ENCODE measurements at places on chromosomes 13 and 19. TPM values are rescaled to one million over a fixed set of nuclear protein-coding genes. Genes with fewer than 3 reads are reported as not detected.

The CAPNS1 gene
- 211 TPM for total RNA-seq

The ELSPBP1 gene
- total RNA-seq, result not detected

DNA sequence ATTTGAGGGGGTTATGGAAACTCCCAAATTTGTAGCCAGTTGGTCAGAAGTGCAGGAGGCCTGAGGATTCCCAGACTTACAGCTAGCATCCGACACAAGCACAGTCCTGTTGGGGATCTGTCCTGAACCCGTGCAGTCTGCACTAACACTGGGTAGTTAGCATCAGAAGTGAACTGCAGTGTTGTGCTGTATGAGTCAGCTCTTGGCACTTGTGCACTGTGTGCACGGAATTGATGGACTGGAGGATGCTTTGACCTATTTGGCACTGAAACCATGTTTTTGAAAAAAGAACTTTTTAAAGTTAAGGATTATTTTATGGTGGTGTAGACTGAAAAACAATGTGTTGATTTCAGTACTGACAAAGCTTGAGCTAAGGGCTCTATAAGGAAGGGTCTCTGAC, 279.0 kb downstream of the NHLRC3 start:
- no peak for DNase-seq

GRCh38 chr13:53068585-53069520, 40.2 kb downstream of the OLFM4 start:
- no peak for DNase-seq

GRCh38 chr13:20185366-20186056, 7.2 kb downstream of the GJB2 start:
- DNase-seq, result no peak

DNA sequence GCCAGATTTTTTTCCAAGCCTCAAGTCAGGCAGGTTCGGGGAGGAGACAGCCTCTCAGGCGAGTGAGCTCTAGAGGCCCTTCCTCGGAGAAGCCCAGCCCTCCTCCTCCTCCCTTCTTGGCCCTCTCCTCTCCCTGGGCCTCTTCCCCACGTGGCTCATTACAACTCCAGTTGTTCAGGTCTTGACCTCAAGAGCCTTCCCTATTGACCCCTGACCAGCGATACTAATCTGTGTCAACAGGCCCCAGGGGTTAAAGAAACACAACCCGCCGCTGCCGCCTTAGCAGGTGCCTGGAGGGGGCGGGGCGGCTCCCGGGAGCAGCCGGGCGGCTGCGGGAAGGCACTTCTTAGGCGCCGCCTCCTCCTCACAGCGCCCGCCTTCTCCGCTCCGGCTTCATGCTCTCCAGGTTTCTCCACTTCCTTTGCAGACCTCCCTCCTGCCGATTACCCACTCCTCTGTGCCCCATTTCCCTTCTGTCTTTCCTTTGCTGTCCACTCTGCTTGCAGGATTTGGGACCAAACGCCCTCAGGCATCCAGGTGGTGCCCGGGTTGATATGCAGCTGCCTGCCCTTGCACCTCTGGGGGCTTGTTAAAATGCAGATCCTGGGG, 51.0 kb downstream of the LYL1 start:
- no peak for DNase-seq

GRCh38 chr13:111392486-111392885, 72.0 kb downstream of the TEX29 start:
- DNase-seq, result no peak

- DNase-seq, result no peak
Observed at GRCh38 chr13:35702316-35702715, 225.8 kb upstream of the MAB21L1 start.

DNA sequence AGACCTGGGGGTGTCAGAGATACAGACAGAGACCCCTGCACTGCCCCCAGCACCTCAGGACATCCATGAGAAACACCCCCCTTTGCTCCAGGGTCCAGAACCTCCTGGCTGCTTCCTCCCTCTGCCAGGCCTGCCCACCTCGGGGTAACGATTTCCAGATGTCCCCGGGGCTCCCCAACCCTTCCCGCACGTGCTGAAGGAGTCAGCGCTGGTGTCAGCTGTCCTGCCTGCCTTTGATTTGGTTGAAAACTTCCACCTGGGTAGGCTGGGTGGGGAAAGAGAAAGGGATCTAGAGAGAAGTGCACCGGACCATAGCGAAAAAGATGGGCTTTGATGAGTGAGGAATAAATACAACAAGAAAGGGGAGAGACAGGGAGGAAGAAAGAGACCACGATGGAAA, 1.5 kb upstream of the CGB7 start:
- DNase-seq, result no peak

DNA sequence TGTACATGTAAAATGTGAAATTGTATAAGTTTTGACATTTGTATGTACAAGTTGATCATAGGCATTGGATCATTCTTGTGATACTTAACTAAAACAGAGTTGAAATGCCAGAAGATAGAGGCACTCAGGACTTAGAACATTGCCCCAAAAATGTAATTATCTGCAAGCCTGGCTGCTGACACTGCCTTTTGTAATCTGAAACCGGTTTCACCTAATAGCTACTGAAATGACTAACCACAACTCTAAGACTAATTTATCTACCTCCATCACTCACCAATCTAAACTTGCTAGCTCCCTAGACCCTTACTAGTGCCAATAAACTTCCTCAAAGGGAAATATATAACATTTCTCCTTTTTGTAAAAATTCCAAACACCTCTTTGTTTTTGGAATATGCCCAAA, 2596.2 kb downstream of the PCDH9 start:
- DNase-seq, result no peak

The SRRM5 gene
- 0.12 TPM for total RNA-seq

DNA sequence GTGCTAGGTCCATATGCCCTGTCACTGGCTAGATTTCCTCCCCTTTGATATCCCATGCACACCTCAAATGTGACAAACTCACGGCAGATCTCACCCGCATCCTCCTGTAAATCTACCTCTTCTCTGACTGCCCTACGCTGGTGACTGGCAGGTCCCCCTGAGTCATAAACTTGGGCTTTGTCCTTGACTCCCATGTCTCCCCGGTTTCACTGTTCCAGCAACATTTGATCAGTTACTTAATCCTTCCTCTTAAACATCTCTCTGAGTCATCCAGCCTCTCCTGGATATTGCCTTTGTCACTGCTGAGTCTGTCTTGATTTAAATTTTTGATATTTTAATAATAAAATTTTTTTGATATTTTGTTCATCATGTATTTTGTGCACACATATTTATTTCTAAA, 26.5 kb downstream of the FAM216B start:
- DNase-seq, result no peak

The NCR1 gene
- not detected for total RNA-seq

DNA sequence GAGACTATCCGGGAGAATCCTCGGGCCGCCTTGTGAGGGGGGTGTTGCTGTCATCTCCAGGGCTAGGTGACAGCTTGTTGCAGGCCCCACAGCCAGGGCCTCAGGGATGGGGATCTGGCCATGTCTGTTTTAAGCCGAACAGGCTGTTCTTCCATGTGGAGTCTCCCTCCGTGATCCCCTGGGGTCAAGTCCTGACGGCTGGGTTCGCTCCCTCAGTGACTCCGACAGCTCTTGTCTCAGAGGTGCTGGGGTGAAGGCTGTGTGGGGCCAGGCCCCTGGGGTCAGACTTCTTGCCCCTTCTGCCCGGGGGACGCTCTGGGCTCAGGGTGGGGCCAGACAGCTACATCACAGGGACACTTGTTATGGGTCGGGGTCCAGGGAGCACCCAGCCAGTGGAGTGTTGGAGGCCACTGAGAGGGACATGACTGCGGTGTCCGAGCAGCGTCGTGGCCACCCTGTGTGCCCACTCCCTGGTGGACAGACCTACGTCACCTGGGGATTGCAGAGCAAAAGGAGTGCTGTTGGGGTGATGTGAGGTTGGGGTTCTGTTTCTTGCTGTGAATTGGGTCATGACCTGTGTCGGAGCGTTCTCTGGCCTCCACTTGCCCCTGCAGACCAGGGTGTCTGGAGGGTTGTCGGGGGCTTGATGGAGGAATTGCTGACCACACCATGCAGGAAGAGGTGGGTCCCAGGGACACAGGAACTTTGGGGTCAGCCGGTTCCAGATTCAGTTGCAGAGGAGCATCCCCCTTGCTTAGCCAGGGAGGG, 21.5 kb downstream of the EPN1 start:
- DNase-seq, result no peak

DNA sequence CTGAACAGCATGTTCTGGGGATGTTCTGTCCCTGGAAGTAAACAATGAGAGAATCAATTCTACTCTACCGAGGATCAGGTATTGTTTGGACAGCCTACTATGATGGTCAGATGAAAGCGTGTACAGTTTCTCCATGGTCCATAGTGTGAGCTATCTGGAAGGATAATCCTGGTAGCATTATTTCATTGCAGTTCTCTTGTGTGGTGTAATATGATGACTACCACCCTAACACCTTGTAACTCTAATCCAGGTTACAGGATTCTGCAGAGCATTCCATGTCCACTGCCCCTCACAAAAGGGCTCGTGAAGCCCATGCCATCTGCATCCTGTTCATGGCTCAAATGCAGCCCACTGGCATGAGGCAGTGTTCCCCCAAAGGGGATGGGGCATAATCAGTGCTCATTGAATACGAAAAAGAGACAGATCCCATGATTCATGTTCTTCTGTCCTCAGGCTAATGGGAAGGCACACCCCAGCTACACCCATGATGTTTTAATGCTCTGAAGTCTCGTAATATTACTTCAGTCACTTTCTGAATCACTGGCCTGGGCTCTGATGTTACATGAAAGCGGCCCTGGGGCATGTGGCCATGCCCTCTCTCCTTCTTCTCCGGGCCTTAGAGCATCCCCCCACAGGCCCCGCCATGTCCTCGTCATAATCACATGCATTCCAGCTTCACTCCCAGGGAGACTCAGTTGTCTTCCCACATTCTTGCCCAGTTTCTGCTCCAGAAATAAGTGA, 68.4 kb downstream of the HSPH1 start:
- DNase-seq, result no peak

The ZNF729 gene
- total RNA-seq, result not detected

GRCh38 chr13:54016542-54016941, 987.9 kb downstream of the OLFM4 start:
- DNase-seq, result no peak

Data from omental fat pad (tissue), 4 donors.